ENCODE measurements at places on chromosomes 16 and 17. TPM values are rescaled to one million over a fixed set of nuclear protein-coding genes. Genes with fewer than 3 reads are reported as not detected.

DNA sequence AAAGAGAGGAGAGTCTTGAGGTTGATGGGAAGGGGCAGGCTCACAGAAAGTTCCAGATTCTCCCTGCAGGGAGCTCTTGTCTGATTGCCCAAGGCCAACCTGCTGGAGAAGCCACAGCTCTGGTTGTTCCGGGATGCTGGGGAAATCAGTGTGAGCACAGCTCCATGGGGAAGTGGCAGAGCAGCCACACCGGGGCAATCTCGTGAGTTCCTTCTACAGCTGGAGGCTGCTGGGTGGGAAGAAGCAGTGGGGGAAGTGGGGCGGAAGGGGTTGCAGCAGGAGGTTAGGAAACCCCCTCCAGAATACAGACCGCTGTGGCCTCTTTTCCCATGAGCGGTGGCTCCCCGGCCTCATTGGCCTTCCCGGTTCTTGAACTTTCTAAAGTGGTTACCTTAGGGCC lies 34.0 kb downstream of the KIAA0513 start:
- no peak for DNase-seq

DNA sequence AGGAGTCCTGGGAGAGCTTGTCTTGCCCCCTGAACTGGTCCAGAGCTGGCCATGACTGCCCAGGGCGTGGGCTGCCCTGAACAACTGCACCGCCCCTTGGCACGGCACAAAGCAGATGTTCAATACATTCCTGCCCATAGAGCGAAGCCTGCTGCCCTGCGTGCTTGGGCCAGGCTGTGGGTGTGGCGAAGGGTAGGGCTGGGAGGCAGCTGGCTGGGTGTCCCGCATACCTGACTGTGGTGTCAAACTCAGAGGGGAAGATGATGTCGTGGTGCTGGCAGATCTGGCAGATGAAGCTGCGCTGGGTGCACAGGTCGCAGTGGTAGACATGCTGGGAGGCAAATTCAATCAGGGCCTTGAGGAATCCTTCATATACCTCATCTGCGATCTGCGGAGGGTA lies 124.2 kb upstream of the SMURF2 start:
- DNase-seq, result peak; percentile 69

GRCh38 chr17:43220511-43221125 lies 7.8 kb downstream of the CCDC200 start:
- no peak for DNase-seq

DNA sequence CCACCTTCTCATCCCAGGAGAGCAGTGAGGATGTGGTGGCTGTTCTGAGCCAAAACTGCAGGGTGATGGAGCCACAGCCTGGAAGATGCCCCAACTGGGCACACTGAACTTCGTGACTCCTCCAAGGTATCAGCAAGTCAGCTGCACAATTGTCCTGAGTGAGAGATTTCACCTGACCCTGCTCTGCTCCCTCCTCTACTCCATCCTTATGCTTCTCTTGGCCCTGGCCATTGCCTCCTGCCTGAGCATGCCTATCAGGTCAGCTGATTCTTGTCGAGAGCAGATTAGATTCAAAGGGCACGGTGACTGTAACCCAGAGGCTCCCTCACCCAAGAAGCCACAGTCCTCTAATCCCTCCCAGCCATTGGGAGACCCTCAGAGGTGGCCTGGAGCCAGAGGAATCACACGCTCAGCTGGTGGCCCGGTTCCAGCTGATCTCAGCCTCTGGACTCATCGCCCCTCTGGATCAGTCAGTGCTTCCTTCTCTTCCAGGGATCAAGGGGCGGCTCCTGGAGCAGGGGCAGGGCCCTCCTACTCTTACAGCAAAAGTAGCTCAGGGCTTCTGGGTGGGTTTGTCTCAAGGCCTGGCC lies 7.0 kb upstream of the CYB561 start:
- DNase-seq, result peak; percentile 83

GRCh38 chr17:37118366-37119137 lies 169.8 kb downstream of the AATF start:
- DNase-seq, result no peak

DNA sequence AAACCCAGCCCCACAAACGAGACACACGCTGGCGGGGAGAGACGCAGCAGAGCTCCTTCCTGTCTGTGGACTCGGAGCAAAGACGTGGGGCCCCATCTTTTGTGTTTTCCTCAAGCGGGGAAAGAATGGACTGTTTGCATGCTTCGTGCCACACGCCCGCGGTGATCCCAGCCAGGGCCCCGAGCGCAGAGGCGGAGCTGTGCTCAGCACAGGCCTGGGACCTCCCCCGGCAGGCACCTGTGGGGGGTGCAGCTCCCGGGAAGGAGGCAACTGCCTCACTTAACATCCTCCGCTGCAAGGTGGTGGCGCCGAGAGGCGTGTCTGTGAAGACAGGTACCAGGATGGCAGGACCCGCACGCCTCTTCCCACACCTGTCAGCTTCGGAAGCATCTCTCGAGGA lies 19.1 kb downstream of the TRARG1 start:
- peak; percentile 76 for DNase-seq

GRCh38 chr16:69260019-69260418 lies 51.1 kb upstream of the VPS4A start:
- no peak for DNase-seq

DNA sequence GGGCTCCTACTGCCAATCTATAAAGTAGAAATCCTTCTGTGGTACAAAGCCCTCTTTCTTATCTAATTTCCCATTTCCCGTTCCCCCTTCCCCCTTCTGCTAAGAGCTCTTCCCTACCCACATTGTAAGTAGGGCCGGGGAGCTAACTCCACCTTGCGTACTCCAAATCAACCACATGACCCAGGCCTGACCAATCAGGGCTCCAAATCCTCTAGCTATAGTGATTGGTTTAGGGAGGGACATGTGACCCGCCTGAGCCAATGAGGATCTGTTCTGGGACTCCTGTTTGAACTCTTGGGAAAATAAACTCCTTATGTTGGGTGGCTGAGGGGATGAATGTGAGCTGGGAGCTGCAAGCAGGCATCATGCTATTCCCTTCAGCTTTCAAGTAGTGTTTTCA lies 40.9 kb upstream of the MEOX1 start:
- no peak for DNase-seq

DNA sequence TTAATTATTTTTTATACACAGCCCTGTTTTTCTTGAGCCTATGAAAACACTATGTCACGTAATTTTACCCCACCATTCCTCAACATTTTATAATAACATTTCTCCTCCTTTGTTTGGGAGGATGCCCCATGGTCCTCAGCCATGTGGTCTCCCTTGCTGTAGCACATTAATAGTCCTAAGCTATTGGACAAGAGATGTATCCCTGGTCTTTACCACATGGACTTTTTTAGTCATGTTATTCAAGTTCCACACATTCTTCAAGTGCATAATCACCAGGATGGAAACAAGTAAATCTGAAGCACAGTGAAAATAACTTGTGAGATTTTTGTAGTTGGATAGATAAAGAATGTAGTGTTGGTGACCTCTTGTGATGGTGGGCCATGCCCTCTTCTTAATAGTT lies 2.0 kb upstream of the KRTAP2-3 start:
- peak; percentile 93 for DNase-seq

- DNase-seq, result no peak
Measured at GRCh38 chr17:1234455-1234854, 35.8 kb upstream of the BHLHA9 start.

DNA sequence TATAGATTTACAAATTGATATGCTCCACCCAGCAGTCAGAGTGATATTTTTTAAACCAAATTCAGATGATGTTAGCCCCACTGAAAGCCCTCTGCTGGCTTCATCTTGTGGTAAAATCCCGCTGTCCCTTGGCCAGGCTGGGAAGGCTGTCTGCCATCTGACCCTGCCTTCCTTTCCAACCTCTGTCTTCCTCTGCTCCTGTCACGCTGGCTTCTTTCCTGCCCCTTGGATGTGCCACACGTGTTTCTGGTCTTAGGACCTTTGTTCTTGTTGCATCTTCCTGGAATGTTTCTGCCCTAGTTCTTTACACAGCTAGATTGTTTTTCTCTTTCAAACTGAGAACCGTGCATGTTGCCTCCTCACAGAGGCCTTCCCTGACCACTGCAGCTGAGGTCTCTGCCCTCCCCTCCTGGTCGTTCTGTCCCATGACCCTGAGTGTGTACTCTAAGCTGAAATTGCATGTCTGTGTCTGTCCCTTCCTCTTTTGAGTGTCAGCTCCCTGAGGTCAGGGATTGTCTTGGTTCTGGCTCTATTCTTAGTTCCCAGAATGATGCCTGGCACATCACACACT lies 11.4 kb downstream of the NT5M start:
- no peak for DNase-seq

GRCh38 chr16:53297477-53297876 lies 136.8 kb upstream of the RBL2 start:
- peak; percentile 43 for DNase-seq

DNA sequence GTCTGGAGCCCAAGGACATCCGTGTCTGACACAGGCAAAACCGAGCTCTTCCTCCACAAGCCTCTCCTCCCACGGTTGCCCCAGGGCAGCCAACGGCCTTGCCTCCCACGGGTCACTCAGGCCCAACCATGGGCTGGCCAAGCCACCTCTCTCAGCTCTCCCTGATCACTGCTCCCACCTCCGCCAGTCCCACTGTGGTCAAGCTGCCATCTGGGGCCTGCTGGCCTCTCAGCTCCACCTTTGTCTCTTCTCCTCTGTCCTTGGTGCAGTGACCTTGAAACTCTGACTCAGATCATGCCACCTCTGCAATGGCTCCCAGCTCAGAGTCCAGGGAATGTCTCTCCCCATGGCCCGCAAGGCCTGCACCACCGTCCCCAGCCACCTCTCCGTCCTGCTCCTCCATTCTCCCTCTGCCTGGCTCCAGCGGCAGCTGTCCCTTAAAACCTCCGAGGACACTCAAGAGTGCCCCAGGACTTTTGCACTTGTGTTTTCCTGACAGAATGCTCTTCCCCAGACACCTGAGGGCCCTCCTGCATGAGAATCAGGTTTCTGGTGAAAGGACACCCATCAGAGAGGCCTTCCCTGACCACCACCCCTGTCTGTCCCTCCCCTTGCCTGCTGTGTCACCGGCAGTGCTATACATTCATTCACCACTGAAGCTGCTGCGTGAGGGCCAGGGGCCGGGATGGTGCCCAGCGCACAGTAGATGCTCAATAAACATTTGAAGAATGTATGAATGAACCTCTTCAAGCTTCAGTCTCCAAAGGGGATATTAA lies 19.3 kb downstream of the PEMT start:
- peak; percentile 82 for DNase-seq

DNA sequence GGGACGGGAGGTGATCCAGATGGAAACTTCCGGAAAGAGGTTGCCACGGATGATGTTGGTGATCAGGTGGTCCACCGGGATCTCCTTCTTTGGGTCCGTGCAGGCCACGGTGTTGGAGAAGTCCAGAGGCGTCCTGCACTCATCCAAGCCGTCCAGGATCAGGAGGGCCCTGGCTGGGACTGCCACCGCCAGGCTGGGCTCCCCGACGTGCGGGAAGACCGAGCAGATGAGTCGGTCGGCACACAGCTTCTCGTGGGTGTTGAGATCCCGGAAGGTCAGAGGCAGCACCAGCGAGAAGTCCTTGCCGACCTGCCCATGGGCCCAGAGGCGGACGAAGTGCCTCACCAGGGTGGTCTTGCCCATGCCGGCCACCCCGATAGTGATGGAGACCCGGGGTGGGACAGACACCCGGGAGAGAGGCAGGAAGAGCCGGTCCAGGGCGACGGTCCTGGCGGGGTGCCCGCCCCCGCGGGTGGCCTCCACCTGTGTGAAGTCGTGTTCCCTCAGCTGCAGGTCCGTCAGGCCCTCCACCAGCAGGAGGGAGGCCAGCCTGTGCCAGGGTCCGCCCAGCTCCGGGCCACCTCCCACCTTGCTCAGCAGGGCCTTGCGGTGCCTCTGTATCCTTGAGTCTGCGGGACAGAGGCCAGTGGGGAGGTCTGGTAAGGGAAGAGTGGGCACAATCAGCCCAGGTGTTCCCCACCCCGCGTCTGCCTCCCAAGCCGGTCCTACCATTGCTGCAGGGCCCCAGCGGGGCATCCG lies 12.9 kb downstream of the NLRC3 start:
- no peak for DNase-seq

DNA sequence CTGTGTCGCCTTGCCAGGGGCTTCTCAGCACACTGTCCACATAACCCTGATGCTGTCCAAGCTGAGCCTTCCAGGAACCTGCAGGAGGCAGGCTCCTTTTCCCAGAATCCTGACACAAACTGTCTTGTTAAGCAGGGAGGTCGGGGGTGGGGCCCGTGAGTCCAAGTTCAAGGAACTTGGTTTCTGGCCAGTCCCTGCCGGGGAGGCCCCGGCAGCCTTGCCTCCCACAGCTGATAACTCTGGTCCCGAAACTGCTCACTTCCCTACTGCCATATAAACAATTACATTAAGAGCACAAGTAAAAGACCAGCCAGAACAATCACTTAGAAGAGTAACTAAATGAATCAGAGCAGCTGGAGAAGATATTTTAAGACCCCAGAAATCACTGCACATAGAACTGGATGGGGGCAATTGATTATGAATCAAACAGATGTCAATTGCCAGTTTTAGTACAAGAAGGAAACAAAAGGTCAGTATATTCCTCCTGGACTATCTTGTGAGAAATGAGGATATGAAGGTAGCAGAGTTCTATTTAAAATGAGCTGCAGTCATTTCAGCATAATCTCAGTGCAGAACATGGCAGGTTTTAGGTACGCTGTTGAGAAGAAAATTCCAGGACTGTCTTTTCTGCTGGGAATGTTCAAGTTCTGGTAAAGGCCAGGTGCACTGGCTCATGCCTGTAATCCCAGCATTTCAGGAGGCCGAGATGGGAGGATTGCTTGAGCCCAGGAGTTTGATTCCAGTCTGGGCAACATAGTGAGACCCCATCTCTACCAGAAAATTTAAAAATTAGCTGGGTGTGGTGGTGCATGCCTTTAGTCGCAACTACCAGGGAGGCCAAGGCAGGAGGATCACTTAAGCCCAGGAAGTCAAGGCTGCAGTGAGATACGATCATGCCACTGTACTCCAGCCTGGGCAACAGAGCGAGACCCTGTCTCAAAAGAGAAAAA lies 169.8 kb downstream of the PITPNC1 start:
- DNase-seq, result peak; percentile 89

GRCh38 chr17:49925921-49926320 lies 43.1 kb upstream of the DLX4 start:
- no peak for DNase-seq

GRCh38 chr17:39143552-39144093 lies 7.8 kb downstream of the PLXDC1 start:
- DNase-seq, result peak; percentile 68

DNA sequence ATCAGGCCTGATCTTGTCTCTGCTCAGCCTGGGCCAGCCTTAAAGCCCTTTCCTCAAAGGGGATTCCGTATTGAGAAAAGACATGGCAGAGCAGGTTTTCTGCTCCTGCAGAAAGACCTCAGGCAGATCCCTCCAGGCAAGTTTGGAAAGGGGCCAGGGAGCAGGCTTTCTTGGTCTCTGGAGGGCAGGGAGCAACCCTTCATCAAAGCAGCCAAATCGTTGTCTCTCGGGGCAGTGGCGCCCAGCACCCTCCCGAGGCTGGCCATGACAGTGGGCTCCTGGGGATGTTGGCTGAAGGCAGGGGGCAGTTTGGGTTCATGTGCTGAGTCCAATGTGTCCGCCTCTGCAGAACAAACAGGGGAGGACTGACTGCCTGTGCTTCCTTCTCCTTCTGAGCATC lies 168.4 kb upstream of the WSCD1 start:
- DNase-seq, result no peak

- no peak for DNase-seq
Measured at GRCh38 chr17:73939806-73940205, 263.7 kb upstream of the RPL38 start.

CEP112 gene
- 10.6 TPM for total RNA-seq

ATP2A3 gene
- total RNA-seq, result 1.8 TPM

MYO1C gene
- total RNA-seq, result 250 TPM

IL34 gene
- 5.6 TPM for total RNA-seq

ITPRIPL2 gene
- total RNA-seq, result 58.6 TPM

NPIPB13 gene
- 5.9 TPM for total RNA-seq

KRT25 gene
- not detected for total RNA-seq

MFAP4 gene
- total RNA-seq, result 3.8 TPM

DPEP3 gene
- not detected for total RNA-seq

Data from osteoblast (primary cell).